Kasumi-1 (cell line): ENCODE measurements at places on chromosomes 4 and X.

DNA sequence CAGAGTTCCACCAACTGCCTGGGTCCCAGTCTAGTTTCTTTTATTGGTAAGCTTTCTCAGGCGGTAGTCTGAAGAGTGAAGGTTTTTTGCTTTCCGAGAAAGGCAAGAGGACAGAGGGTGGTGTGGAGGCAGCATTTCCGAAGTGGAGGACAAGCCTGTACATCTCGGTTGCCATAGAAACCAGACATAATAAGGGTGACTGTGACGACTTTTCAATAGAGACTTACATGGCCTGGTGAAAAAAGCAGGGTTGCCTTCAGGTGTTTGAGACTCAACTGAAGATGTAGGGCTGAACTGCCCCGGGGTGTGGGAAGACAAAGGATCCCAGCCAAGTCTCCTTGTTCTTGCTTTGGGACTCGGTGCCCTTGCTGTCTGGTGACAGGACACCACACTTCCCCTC lies 53.6 kb upstream of the RAB40AL start:
- DNase-seq: no peak

DNA sequence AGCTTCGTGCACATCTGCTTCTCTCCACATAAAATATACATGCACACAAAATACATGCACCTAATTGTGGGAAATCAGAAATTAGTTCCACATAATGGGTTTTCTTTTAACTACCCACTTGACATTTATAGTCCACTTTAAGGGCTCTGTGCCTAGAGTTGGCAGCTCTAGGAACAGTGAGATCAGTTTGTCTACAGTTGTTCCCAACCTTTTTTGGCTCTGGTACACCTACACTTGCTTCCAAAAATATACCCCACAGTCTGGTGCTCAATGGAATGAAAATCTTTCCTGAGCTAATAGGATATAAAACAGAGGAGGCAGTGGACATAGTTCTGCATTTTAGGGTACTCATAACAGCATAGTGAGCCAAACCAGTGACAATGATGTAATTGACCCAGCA lies 36.1 kb downstream of the HDAC8 start:
- no peak for DNase-seq

DNA sequence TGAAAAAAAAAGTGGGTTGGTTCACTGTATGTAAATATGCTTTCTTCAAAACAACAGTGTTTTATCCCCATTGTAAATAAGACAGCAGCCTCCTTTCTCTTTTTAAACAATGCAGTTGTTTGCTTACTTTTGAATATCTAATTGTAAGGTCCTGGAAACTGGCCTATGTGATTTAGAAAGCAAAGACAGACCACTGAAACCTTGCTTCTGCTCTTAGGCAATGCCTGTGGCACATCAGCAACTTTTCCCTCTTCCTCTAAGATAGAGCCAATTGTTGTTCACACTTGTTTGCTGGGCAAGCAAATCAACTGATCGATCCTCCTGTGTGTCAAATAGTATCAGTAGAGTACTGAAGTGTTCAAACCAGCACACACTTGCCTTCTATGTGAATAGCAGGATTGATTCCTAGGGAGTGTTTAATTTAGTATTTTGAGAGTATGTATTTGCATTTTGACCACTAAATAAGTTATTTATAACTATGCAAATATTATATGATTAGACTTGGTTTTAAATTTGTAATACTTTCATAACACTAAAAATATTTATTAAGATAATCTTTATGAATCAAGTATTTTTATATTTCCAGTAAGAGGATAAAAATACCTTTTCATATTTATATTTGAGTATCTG lies 55.4 kb upstream of the GRPR start:
- DNase-seq: no peak

DNA sequence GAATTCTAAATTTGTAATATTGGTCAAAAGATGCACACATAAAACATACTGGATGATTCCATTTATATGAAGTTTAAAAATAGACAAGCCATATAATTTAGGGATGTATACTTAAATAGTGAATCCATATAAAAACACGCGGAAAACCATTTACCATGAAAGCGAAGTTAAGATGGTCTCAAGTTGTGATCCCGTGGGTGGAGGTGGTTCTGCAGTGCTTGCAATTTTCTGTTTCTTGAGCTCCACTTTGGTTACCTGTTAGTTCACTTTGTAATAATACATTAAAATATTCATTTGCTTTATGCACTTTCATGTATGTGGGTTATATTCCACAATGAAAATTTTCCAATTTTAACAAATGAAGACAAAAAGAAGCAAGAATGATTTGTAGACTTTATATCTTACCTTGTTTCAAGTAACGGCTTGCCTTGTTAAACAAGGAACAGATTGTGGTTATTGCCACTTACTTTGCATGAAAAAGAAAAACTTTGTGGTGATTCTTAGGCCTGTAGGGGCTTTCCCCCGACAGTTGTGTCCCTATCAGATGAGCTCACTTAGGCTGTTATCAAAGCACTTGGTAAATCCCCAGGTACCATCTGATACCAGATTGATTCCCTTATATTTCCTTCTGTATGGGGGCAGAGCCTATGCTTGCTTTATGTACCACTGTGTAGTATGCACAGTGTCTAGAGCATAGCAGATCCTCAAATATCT lies 12.2 kb downstream of the UCP1 start:
- DNase-seq: no peak

DNA sequence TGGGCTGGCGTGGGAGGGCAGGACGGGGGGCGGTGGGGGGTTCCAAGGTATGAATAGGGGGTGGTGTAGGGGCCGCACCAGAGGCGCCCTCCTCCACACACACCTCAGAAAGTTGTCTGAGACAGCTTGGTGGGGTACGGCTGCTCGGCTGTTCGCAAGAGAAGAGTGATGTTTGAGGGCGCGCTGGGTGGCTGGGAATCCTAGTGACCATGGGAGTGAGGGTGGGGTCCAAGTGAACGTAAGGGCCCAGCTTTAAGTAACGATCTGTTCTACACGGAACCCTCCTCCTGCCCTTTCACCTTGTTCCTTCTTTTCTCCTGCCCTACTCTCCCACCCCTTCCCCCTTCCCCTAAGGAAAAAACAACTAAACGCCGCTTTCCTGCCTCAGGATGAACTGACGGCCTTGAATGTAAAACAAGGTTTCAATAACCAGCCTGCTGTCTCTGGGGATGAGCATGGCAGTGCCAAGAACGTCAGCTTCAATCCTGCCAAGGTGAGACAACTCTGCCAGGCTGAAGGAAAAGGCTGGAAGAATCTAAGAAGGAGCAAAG lies 664 bp downstream of the MED12 start:
- no peak for DNase-seq

GRCh38 chr4:153465140-153465539 lies 1.0 kb upstream of the TMEM131L start:
- DNase-seq: no peak

GRCh38 chr4:105145156-105145902 lies 1.3 kb upstream of the TET2 start:
- DNase-seq: peak; percentile 81

GRCh38 chr4:143285696-143286437 lies 50.8 kb upstream of the GAB1 start:
- DNase-seq: no peak

DNA sequence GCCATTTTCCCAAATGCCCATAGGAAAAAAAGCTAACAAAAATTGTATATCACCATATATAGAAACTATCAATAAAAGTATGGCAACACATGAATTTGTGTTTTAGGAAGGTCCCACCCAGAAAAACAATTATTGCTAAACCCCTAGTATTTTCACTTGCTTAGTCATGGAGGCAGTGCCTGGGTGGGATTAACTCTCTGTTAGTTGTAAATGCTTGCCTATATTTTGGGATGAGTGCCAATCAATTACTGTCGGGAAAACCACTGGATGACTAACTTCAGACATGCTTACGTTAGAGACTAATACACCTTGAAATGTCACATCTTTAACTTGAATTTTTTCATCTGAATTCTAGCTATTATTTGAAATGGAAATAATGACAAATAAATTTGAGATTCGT lies 33.9 kb downstream of the TMPRSS11A start:
- DNase-seq: no peak

- peak; percentile 31 for DNase-seq
Observed at GRCh38 chrX:21725496-21725895, 32.4 kb downstream of the SMPX start.

- no peak for DNase-seq
Observed at GRCh38 chr4:154471526-154472331, 19.9 kb downstream of the DCHS2 start.

- DNase-seq: peak; percentile 12
Observed at GRCh38 chrX:38166478-38167083, 54.1 kb downstream of the SRPX start.

DNA sequence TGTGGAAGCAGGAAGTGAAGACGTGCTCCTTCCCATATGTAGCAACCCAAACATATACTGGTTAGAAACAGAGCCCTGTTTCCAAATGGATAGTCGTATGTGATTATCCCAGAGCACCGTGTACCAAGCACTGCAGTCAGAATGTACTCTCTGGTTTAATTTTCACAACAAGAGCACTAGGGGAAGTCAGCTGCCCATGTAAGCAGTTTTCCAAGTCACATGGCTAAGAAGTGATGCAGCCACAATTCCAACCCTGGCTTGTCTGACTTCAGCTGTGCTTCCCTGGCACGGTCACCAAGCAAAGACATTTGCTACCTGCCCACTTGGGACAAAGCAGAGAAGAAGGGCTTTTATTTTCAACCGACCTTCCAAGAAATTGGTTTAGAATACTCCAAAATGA lies 28.2 kb upstream of the CEP135 start:
- no peak for DNase-seq

DNA sequence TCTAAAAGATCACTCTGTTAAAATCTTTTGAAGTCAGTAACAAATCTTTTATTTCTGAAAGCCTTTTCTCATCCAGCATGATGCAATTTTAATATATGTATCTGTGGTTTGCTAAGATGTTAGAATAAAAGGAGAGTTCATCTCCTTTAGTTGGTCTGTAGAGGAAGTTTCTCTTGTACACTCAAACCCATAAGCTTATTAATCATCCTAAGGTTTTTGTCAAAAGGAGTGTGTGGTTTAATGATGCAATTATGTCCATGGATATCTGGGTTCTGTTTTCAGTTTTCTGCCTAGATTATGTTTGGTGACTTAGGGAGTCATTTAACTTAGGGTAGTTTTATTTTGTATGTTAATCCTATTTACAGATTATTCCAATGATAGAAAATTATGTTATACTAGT lies 52.1 kb upstream of the NDST4 start:
- peak; percentile 41 for DNase-seq

DNA sequence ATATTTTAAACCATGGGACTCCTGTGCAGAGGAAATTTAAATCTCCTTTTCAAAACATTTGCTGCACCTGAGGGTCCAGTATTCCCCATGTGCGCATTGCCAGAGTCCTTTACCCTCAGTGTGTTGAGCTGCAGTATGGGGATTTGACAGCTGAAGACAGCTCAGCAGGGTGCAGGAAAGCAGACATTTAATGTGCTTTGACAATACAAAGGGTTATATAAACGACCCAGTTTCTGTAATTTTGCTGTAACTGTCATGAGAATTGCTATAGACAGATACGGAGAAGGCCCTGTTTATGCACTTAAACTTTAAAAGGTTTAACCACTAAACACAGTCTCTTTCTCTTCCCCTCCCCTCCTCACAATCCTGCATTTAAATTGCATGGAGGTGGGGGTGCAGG lies 393.4 kb downstream of the MID1IP1 start:
- no peak for DNase-seq

DNA sequence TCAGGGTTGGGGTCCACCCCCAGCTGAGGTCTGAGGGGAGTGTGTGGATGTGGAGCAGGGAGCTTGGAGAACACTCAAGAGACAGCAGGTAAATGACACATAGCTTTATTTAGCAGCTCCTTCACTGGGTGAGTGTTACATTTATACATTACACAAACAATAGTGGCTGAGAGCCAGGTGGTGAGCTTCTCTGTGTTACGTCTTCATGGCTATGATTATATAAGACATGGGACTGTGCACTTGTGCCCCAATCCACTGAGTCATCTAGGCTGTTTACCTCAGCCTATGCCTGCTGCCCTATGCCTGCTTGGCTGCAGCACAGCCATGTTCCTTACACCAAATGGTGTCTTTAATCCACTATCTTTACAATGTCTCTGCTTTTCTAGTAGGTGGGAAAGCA lies 459.6 kb downstream of the AFF2 start:
- no peak for DNase-seq

DNA sequence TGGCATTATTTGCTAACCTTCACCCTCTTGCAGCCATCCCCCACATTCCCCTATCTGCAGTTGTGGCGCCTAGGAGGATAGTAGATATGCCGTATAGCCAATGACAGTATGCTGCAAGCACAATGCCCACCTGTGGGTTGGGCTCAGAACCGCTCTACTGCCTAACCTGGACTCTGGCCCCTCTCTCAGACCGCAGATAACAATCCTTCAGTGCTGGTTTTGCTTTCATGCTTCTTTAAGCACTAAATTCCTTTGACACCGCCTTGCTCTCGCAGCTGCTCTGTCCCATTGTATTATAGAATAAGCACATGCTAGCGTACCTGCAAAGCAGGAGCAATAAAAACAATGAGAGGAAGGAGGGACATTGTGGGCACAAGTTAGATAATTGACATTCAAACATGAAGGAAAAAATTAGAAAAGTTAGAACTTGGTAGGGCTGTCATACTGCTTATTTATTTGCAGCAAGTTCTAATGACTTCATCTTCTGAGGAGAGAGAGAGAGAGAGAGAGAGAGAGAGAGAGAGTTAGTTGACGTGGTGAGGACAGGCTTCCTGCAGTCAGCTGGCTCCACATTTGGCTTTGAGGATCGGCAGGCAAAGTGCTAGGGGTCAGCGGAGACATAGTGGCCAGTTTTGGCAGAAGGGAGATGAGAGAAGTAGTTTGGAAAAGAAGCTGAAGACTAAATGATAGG lies 55.8 kb downstream of the WWC2 start:
- no peak for DNase-seq

DNA sequence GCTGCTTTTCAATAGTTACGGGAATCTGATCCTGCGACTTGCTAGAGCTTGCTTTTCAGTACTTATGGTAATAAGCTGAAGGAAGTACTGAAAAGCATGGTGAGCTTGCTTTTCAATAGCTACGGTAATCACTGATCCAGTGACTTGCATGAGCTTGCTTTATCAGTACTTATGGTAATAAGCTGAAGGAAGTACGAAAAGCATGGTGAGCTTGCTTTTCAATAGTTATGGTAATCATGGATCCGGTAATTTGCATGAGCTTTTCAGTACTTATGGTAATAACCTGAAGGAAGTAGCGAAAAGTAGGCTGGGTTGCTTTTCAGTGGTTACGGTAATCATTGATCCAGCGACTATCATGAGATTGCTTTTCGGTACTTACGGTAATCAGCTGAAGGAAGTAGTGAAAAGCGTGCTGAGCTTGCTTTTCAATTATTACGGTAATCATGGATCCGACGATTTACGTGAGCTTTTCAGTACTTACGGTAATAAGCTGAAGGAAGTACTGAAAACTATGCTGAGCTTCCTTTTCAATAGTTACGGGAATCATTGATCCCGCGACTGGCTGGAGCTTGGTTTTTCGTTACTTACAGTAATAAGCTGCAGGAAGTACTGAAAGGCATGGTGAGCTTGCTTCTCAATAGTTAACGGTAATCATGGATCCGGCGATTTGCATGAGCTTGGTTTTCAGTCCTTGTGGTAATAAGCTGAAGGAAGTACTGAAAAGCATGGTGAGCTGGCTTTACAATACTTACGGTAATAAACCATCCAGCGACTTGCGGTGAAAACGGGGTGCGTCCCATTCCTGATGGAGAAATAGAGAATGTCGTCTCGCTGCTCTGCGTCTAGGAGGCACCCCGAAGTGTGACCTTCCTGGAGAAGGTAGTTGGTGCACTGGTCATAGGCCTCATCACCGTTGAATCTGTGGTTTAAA lies 6.5 kb downstream of the CRLF2 start:
- DNase-seq: no peak

GRCh38 chrX:53188763-53189162 lies 36.2 kb downstream of the KDM5C start:
- DNase-seq: no peak
